Stimulated activated CD4-positive, alpha-beta T cell treated with anti-CD3 and anti-CD28 coated beads, Interleukin-15, amount 100 ng/mL, for 1 hour (primary cell): ENCODE measurements at places on chromosomes 5 and 9.

DNA sequence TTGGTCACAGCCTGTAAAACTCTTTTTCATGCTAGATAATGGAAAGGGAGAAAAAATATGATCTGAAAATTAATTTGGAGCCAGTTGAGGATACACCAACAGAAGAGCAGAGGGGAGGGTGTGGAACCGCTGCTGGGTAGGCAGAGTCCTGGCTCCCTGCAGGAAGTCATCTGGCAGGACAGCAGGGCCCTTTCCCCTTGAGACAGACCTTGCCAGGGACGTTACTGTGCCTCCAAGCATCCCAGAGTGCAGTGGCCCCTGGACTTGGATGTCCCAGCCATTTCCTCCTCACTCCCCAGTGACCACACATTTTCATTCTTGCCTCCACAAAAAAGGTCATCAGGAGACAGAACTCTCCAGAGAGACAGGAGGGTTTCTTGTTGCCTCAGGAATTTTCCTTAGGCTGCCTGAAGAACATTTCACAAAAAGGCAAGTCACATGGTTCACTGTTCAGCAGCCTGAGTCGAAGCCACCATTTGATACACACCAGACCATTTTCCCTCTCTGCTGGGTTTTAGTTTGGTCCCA is 5.9 kb downstream of the TRPM3 start:
- DNase-seq: no peak

DNA sequence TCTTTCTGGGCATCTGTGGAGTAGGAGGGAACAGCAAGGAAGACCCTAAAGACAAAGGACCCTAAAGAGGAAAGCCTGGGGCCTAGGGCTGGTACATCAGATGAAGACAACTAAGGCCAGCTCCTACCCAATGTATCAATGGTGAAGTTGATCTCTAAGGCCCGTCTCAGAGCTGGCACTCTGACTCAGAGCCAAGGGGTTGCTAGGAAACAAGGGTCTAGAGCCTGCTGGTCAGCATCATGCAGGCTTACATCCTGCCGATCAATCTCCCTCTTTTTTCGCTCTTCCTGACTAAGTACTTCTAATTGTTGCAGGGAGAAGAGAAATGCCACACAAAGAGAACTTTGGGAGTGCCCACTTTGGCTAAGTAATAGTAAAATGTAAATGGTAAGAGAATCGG is 26.2 kb downstream of the TRIM32 start:
- DNase-seq: no peak

DNA sequence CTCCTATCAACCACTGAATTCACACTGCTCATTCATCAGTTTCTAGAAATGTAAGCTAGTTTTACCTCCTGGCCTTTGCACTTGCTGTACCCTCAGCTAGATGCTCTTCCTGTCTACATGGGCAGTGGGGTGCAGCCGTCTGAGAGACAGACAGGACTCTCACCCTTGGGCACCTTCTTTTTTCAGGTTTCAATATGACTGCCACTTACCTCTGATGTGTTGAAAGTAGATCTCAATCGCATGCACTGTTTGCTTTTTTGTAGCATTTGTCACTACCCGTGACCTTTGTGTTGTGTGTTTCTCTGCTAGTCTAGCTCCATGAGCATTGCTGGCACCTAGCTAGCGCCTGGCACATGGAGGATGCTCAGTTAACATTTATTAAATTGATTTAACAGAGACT is 403.1 kb upstream of the TRPC7 start:
- DNase-seq: no peak

GRCh38 chr9:93992830-93993229 is 37.7 kb upstream of the BARX1 start:
- DNase-seq: no peak

DNA sequence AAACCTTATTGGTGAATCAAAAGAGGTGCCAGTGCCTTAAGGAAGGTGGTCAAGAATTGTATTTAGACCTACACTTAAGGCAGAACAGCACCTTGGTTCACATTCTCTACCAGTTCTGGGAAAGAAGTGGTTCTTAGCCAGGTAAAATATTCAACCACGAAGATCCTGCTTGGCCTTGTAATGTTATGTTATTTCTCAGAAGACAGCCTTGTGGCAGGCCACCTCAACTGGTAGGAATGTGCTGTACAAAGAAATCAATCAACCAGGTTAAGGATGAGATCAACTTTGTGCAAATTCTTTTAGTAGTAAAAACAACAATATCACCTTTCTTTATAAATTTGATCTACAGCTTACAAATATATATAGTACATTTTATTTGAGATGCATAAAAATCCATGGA is 246.8 kb downstream of the ARRDC3 start:
- no peak for DNase-seq

DNA sequence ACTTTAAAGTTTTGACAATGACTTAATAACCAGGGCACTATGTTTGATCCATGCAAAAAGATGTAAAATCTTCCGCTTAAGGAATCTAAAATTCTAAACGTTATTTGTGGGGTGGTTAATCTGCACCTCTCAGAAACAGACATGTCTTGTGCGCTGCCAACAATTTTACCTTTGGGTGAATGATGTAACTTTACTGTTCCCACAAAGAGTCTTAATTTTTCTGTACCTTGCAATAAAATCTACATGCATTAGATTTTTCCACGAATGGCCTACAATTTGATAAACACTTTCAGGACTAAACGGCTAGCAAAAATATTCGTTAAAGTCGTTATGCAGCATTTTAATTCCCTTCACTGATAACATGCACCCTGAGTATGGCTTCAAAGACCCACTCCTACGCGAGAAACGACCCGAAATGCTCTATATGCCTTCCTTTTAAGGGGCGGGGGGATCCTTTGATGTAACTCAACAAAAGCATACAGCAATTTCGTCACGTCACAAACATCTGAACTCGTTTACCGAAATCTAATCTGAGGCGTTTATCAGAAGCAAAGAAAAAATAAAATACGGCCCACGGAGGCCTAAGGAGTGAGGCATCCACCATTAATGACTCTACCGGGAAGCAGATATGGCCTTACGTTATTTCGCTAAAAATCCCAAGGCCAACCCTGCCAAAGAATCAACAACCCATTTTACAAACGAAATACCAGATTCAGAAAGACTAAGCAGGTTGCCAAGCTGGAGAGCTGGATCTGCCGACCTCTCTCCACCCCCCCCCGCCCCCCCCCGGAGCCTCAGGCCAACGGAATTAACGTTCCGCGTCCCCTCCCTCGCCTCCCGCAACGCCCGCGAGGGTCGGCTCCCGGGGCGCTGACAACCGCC is 621 bp downstream of the AK6 start:
- no peak for DNase-seq

DNA sequence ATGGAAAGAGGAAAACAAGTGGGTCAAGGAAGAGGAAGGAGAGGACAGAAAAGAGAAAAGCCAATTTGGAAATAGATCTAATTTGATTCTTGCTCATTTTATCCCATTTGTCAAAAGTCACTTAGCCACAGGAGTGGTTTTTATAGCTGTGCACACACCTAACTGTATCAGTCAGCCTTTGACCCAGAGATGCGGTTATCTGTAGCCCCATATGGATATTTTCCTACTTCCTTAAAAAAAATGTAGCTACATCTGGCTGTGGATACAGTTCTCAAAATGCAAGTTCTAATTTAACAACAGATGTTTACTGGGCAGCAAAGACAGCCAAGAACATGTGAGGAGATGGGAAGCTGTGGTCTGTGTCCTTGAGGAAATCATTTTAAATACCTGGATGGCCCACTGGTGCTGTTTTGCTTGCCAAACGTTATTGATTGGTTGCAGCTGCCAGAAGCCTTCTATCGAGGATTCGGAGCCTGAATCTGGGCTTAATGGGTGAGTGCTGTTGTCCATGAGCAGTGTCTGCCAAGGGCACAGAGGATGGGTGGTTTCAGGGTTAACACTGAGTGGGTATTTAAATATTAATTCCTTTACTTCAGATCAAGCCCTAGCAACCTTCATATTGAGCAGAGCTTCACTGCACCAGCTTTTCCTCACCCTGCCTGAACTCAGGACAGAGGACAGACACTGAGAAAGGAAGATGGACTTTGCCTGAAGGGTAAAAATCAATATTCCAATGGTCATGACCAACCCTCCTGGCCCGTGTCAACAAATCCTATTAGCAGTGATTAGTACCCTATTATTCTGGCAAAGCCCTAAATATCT is 92.2 kb downstream of the APBA1 start:
- no peak for DNase-seq

DNA sequence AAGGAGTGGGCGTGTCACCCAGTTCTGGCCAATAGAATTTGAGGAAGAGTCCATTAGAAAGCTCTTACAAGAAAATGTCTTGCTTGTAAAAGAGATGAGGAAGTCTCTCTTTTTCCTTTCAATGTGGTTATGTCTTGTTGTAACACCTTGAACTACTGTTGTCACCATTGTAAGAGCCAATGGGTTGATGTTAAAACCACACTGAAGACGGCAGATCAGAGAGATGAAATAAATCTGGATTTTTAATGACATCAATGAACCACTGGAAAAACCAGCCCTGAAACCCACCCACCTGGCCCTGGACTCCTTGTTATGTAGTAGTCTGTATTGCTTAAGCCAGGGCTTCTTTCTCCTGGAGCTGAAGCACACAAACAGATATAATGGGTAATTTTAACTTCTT is 83.8 kb upstream of the ERCC6L2 start:
- no peak for DNase-seq

- DNase-seq: no peak
Measured at GRCh38 chr5:170483701-170484458, 19.9 kb upstream of the KCNIP1 start.

DNA sequence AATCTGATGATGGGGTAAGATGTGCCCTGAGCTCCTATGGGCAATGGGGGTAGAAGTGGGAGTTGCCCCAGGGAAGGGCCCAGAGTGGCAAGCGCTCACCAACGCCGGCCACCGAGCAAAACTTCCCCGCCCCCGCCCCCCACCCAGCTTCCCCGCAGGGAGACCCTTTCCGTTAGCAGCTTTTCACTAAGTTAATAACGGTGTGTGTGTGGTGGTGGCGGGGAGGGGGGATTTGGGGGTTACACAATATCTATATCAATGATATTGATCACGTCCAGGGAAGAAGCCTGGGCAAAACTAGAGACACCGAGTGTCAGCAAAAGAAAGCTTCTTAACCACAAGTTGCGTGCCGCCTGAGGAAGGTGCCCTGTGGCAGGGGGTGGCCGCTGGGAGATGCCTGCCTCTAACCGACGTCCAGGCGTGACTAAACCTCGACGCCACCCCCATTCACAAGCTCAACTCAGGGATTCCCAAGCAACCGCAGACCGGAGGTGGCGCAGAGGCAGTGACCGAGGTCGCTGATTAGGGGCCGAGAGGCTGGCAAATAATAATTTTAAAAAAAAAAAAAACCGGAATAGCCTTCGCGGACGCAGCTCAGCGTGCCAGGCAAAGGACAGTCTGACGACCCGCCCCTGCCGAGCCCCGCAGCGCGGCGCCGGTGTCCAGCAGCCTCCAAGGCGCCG is 222.6 kb downstream of the MEF2C start:
- DNase-seq: no peak

DNA sequence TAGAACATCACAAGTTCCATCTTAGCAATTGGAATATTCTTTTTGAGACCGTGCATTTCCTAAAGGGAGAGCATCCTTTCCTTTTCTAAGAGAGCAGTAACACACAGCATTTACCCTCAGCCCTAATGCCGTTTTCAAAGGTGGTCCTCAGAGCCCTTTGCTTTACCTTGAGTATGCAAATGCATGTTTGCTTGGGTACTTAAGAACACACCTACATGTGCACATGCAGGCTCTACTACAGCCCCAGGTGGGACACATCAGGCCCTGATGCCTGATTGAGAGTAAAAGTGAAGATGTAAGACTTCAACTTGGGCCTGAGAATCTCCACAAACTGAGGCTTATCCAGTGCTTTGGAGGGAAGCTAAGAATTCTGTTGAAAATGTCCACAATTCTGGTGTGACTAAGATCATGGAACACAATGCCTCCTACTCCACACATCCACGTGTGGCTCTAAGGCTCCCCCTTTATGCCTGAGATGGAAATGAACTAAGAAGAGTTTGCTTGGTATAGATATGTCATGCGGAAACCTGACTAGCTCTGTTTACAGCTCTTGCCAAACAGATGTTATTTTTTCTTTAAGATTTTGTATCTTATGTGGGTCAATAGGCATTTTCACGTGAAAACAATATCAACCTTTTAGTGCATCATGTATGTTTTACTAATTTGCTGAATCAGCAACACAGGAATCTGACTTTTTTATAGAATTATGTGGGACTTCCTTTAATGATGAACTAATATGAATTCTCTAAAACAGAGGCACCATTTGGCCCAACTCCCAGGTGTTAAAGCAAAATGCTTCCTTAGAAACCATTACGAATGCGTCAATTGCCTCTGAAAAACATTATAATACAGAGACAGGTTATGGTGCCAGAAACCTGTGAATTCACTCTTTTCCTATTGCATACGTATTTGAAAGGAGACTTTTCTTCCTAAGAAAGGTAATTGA is 48.9 kb upstream of the SLC2A8 start:
- DNase-seq: no peak

DNA sequence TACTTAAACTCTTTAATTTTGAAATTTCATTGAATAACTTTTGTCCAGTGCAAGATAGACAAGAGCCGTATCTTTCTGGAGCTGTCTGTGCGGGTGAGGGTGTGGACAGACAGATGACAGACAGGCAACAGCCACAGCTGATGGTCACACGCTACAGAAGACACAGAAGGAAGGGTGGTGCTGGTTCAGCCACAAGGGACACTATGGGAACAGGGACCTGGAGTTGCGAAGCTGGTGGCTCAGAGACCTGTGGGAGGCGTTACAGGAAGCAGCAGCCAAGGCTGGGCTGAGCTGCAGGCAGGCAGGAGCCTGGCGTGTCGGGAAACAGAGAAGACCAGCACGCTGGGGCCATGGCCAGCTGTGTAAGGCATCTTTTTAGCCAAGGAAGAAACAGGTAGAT is 104.4 kb downstream of the WNK2 start:
- no peak for DNase-seq

- no peak for DNase-seq
Measured at GRCh38 chr5:59786334-59786805, 107.2 kb downstream of the PDE4D start.

DNA sequence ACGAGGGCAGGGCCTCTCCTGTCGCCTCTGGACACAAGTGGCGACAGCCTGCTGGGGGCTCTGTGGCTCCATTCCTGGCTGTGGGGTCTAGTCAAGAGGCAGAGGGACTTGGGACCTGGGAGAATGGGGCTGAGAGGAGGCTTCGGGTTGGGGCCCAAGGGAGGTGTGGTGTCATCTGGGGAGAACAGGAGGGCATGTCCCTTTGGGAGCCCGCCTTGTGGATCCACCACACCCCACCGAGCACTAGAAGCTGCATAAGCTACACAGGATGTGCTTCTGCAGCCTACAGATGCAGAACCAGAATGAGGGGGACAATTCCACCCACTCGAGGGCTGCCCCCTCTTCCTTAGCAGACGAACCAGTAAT is 3.9 kb upstream of the MAN1B1 start:
- no peak for DNase-seq

GRCh38 chr5:1383344-1383743 is 38.4 kb upstream of the CLPTM1L start:
- no peak for DNase-seq

DNA sequence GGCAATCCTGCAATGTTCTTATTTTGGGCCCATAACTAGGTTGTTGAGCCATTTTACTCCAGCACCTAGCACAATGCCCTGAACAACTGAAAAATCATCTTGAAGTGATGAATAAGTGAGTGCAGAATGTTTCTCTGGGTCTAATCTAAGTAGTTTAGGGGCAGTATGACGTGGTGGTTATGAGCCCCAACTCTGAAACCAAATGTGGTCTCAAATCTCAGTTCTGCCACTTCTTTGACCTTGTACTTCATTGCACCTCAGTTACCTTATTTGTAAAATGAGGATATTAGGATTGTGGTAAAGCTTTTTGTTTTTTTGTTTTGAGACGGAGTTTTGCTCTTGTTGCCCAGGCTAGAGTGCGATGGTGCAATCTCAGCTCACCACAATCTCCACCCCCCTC is 80.9 kb upstream of the SNX2 start:
- no peak for DNase-seq
